ENCODE measurements at places on chromosomes 1 and 21.

- peak; percentile 6 for DNase-seq
Measured at GRCh38 chr1:51842261-51842660, 36.3 kb downstream of the NRDC start.

GRCh38 chr1:57976216-57976615 is 552.4 kb upstream of the DAB1 start:
- no peak for DNase-seq

GRCh38 chr1:44661781-44662682 is 12.2 kb downstream of the TMEM53 start:
- DNase-seq: no peak

DNA sequence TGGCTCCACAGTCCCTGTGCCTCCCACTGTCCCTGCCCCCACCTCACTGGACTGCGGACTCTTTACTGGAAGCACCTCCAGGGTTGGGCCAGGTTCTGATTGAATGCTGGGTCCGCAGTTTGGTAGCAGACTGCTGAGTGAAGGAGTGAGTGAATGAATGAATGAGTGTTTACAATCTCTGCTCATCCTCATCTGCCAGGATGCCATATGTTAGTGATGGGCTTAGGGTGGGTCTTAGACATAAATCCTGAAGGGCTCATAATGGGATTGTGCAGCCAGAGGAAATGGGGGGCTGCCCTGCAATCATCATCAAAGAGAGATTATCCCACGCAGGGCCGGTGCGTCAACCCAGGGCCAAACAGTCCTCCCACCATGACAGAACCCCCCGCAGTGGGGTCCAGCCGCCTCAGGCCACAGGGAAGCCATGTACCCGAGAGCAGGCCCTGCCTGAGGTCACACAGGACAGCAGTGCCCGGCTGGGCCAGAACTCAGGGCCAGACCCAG is 26.1 kb downstream of the SLC1A7 start:
- no peak for DNase-seq

DNA sequence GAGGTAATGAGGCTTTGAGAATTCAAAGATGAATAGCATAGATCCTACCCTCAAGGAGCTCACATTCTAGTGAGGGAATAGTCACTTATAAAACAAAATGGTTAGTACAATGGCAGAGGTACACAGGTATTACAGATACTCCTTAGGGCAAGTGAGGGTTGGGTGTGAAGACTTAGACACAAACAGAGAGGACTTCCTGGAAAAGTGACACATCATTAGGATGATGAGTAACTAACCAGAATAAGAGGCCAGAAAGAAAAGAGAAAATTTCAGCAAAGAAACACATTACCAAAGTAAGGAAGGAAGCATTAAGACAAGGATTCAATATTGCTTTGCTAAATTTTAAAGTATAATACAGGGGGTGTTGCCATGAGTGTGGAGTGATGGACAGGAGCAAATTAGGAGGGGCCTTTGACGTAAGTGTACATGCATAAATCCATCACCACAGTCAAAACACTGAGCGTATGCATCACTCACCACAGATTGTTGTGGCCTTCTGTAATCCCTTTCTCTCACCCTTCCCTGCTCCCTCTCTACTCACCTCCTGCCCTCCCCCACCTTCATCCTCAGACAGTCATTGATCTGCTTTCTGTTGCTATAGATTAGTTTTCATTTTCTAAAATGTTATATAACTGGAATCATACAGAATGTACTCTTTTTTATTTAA is 7.9 kb downstream of the CD53 start:
- no peak for DNase-seq

DNA sequence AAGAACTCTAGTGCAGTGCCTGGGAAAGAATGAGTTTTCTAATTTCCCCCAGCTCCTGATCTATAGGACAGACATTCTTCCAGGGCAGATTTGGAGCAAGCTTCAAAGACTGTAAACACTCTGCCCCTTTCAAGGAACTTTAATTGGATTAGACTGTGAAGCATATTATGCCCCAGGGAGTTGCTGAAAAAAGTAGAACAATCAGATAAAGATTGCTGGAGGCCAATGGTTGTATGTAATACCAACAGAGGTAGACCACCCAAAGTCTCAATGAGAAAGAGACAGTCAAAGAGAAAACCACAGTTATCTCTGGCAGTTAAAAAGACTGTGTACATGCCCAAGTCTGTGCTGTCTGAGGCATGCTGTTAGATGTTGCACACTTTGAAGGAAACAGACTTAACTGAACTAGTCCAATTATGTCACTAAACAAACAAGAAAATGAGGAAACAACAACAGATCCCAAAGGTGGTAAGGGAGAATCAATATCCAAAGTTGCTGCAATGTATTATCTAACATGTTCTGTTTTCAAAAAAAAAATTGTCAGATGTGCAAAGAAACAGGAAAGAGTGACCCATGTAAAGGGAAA is 24.4 kb downstream of the C4BPA start:
- DNase-seq: no peak

GRCh38 chr1:247299723-247300381 is 31.8 kb downstream of the ZNF496 start:
- no peak for DNase-seq

- peak; percentile 96 for DNase-seq
Measured at GRCh38 chr1:151314137-151314875, 12.9 kb downstream of the PI4KB start.

DNA sequence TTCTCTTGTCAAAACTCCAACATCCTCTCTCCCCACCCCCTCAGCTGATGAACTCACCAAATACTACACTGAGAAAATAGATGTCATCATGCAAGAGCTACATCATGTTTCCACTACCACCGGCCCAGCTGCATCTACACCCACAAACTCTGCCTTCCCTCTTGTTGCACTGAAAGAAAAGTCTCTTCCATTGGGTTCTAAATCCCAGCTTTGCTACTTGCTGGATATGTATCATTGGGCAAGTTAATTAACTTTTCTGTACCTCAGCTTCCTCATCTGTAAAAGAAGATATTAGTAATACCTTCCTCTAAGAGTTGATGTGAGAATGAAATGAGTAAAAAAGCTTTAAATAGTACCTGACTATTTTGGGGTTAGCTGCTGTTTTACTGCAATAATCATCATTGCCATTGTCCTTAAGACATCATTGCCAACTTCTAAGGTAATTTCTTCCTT is 108.6 kb downstream of the OLFML2B start:
- no peak for DNase-seq

- DNase-seq: no peak
Measured at GRCh38 chr1:66552287-66552686, 18.3 kb downstream of the SGIP1 start.

- no peak for DNase-seq
Measured at GRCh38 chr1:99228153-99228552, 36.1 kb upstream of the PLPPR4 start.

DNA sequence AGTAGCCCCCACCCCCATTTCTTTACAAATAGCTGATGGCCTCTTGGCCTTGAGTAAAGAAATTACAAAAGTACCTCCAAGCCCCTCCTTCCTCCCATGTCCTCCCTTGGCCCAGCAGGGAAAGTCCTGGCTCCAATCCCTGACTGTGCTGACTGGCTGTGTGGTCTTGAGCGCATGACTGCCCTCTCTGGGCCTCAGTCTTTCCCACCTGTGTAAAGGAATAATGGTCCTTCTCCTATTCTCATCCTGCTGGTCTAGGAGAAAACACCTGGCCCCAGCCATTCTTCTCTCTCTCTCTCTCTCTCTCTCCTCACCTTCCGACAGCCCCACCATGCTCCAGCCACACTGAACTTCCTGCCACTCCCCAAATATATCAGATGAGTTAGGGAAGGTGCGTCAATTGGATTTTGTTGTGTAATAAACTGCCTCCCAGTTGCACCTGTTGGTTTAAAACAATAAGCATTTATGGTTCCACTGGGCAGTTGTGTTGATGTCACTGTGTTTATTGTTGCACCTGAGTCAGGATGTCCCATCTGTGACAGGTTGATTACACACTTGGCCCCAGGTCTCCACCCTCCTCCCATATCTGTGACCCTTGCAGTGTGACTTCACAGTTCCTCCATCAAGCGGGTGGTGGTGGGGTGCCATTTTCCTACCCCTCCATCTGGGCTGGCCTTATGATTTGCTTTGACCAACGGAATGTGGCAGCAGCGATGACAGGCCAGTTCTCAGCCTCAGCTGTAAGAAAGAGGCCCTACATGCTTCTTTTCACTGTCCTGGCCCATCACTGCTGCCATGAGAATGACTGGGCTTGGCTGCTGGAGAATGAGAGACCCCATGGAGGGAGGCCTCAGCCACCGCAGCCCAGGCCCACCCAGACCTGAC is 22.3 kb upstream of the LRP8 start:
- DNase-seq: no peak

DNA sequence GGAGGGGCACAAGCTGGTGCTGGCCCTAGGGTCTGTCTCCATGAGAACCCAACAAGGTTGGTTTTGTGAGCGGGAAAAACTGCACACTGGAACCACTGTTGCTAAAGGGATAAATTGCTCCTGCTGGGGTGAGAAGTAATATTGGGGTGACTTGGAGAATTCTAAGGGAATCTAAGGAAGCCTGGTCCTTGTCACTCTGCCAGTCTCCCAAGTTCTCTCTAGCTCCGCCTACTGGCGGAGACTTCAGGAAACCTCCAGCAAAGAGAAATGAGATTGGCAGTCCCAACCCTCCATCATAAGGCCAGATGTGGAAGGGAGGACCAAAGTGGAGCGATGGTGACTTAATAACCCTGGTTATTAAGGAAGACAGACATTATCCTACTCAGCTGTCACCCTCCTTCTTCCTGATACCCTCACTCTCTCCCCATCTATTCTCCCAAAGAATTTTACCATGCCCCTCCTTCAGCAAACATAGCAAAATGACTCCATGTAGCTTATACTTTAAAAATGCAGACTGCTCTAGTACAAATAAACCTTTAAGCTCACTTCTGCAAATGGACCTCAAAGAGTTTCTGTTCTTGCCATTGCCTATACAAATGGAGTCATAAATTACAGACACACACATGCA is 2.7 kb downstream of the LCE1F start:
- DNase-seq: no peak

DNA sequence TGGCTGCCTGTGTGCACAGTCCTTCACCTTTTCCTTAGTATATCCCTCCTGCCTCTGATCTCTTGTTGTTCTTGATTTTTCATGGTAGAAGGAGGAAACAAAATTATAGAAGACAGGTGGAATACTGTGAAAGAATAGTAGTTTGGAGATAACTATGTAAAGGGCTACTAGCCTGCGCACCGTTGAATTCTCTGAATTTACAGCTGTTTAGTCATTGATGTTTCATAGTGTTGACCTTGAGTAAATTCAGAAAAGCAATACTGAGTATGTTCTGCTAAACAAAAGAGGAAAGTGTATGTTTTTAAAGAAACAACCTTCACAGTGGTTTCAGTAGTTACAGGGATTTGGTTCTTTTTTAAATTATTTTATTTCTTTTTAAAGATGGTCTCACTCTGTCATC is 18.1 kb downstream of the CAMTA1 start:
- DNase-seq: peak; percentile 39
